ENCODE measurements at places on chromosomes 5 and 9.
A peak's percentile ranks its signal among the peaks of the same experiment; 100 is the strongest.

- no peak for DNase-seq
These were observed 13.5 kb downstream of the IL12B start for GRCh38 chr5:159316519-159317383.

DNA sequence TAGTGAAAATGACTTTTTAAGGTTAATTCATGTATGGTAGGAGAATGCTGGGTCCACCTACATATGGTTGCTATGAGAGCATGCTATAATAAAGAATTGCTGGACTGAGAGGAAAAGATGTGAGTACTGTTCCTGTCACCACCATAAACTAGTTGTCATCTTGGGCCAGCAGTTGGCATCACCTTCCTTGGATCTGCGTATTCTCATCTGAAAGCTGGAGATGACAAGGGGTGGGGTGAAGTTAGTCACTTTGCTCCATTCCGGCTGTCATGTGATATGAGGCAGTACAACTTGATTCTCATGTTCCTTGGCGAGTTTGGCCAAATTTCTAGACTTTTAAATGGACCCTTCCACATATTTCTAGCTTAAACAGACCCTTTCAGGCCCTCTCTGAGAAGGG is 33.3 kb downstream of the PIP5K1B start:
- no peak for DNase-seq

DNA sequence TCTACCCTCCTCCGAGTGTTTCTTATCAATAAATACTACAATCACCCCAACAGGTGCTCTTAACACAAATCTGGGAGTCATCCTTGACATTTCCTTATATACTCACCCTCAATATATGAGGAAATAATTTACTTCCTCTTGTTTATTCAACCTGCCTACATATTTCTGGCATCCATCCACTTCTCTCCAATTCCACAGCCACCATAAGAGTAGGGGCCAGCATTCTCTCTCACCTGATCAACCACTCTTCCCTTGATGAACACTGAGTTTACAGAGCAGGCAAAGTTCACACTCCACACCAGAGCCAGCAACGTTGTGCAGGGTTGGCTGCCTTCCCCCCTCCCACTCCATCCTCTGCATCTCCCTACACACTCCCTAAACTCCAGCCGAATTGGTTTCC is 904.3 kb upstream of the DMAC1 start:
- DNase-seq = no peak

DNA sequence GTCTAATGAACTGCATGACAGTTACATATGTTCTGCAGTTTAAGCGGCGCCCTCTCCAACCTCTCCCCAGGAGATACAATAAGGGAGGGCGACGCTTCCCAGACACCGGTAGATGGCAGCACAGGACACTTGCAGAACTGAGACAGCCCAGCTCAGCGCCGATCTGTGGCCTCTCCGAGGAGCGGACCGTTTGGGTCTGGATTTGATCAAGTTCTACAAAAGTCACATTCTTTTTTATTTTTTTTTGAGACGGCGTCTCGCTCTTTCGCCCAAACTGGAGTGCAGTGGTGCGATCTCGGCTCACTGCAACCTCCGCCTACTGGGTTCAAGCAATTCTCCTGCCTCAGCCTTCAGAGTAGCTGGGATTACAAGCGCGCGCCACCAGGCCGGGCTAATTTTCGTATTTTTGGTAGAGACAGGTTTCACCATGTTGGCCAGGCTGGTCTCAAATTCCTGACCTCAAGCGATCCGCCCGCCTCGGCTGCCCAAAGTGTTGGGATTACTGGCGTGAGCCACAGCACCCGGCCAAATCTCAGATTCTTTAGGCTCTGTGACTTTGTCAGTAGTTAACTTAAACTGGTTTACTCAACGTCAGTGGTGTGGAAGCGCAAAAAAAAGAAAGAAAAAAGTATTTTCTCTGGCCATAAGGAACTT is 1.4 kb upstream of the ATOSB start:
- peak; percentile 75 for DNase-seq

DNA sequence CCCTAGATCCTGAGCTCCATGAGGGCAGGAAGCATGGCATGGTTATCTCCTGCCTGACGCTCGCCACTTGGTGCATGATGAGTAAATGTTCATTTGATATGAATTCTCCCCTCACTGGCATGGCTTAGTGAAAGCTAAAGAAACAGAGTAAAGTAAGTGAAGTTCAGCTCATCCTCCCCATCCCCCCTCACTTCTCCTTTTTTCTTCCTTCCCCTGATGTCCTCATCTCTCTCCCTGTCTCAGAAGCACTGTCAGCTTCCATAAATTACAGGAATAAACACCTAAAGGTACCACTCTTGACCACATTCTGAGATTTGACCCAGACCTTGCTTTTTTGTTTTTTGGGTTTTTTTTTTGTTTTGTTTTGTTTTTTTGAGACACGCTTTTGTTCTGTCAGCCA is 73.3 kb downstream of the SNX18 start:
- DNase-seq = no peak

DNA sequence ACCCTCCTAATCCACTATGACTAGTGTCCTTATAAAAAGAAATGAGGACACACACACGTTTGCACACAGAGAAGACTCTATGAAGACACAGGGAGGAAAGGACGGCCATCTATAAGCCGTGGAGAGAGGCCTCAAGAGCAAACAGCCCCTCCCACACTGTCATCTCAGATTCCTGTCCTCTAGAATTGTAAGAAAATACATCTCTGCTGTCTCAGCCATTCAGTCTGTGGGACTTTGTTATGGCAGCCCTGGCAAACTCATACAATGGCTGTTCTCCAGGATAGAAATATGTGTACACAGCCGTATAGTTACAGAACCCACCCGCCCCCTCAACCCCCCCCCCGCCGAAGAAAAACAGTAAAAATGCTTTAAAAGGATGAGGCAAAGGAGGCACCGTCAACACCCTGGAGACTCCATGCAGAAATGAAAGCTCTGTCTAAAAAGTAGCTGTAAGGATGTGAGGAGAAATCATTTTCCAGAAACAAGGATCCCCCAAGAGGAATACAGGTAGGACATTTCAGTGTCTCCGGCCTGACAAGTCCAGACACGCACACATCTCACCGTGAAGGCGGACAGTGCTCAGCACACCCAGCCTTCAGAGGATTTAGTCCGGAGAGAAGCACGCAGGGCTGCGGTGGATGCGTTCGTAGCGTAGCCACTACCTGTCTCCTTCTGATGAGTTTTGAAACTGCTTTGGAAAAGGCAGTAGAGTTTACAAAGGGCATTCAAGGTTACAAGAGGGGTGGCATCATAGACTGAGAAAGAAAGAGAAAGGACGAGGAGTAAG is 110.8 kb upstream of the ERCC6L2 start:
- DNase-seq = no peak
